ENCODE measurements at places on chromosomes 16 and 17.

DNA sequence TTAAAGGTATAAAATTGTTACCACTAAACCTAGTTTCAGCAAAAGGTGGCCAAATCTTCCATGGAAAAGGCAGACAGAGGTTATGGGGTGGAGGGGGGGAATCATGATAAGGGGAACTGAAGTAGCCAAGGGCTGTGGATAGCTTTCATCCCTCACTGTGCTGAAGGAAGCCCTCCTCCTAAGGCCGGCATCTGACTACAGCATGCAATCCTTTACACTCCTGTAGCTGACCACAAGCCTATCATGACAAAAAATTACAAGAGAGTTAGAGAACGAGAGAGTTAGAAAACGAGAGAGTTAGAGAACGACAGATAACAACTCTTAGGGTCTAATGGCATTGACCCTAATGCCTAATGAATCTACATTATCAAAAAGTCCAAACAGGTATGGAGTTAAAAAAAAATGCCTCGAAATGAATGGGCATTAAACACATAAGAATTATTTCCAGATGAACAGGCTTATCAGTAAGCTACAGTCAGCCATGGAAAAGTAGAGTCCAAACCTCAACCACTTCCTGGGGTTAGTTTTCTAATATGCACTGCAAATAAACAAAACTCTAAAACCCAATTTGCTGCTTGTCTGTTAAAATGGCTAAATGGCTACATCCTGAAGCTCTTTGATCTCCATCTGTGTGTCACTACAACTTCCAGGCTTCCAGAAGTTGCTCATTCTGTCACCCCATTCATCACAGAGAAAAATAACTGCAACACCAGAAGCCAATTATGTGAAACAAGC, 29.7 kb downstream of the DUSP14 start:
- DNase-seq = no peak

GRCh38 chr17:50675627-50676026, 32.1 kb downstream of the ANKRD40 start:
- no peak for DNase-seq

GRCh38 chr16:28009586-28010373, 53.7 kb downstream of the GSG1L start:
- no peak for DNase-seq

GRCh38 chr16:10752843-10753523, 9.3 kb downstream of the NUBP1 start:
- DNase-seq = no peak

GRCh38 chr17:68422821-68423220, 34.5 kb downstream of the WIPI1 start:
- no peak for DNase-seq

GRCh38 chr17:19385521-19385983, 1.4 kb downstream of the MFAP4 start:
- DNase-seq = no peak

Measured in stimulated activated CD4-positive, alpha-beta T cell treated with anti-CD3 and anti-CD28 coated beads, TNF-alpha, amount 100 ng/mL, for 24 hours (primary cell).